BE2C (cell line): ENCODE measurements at places on chromosomes 5 and 9.

GRCh38 chr9:127053057-127053821, 69.2 kb downstream of the ANGPTL2 start:
- DNase-seq, result no peak

- DNase-seq, result no peak
Observed at GRCh38 chr5:94223235-94223634, 395.2 kb downstream of the KIAA0825 start.

DNA sequence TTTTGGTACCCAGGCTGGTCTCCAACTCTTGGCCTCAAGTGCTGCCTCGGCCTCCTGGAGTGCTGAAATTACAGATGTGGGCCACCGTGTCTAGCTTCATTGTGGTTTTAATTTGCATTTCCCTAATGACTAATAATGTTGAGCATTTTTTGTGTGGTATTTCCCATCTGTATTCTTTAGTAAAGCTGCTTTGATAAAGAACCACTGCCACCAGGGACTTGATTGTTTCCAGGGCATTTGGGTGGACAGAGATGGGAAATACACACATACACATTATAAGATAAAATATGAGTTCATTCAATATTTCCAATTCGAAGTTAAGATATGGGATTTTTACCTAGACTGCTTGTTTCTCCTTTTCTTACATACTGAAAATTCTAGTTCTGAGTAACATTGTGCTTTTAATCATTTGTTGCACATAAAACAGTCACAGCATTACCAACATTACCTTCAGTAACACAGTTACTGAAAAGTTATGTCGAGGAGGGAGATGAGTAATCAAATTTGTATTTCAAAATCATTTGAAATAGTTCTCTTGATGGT, 28.9 kb downstream of the HABP4 start:
- DNase-seq, result no peak

- DNase-seq, result no peak
Observed at GRCh38 chr5:157107508-157107907, 1.3 kb downstream of the HAVCR2 start.

GRCh38 chr5:114477816-114478334, 116.0 kb downstream of the KCNN2 start:
- no peak for DNase-seq

- no peak for DNase-seq
Observed at GRCh38 chr5:74070766-74071165, 444.8 kb downstream of the ARHGEF28 start.

DNA sequence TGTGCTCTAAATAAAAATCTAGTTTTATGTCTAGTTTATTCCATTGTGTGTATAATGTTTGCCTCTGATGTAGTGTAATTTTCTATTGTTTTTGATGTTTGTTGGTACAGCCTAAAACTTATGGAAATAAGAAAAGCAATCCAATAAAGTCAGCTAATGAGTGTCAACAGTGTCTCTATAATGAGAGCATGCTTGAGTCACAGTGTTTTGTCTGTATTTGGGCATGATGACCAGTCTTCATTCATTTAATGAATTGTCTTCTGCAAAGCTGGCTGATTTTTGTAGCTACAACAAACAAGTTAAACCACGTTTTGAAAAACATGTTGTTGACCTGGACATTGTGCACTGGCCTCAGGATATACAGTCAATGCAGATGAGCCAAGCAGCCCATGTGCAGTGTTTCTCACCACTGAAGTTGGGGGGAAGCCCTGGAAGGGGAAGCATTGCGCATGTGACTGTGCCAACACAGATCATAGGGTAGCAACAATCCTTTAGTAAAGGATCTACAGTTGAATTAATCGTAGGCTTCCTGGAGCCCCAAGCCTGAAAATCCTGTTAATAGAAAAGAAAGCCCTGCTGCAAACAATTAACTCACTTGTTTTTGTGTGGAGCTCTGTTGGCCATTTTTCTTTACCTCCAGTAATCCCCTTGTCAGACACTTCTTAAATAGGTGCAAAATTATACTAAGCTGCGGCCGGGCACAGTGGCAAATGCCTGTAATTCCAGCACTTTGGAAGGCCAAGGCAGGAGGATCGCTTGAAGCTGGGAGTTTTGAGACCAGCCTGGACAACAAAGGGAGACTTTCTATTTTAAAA, 88.0 kb downstream of the INIP start:
- no peak for DNase-seq

DNA sequence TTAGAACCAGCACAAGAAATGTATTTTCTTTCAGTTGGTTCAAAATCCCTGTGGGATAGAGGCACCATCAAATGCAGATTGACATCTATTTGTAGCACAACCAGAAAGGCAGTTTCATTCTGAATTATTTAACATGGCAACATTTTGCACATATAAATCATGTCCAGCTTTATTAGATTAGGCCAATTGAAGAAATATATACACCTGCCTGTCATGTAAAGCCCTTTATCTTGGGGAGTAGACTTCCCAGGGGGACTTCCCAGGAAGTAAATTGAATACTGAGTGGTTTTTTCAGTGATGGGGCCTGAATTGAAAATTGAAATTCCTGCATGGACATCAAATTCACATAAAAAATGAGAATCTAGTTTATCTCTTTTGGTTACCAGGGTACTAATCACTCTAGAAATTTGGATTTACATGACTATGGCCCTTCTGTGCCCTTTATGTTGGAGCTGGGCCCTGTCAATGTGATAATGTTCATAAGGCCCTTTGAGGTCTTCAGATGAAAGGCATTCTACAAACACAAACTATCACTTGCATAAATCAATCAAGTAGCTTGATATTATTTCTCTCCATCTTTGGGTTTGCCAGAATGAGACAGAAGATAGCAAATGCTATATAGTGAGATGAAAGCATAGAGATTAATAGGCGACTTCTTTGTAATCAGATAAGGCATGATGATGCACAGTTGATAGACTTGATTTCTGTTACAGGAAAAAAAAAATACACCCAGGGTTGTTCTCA, 26.2 kb upstream of the ZNF608 start:
- no peak for DNase-seq

- DNase-seq, result no peak
Observed at GRCh38 chr5:176664886-176665285, 17.6 kb downstream of the TSPAN17 start.
